Spleen (tissue), 13 donors: ENCODE measurements at places on chromosomes 2 and 18.

DNA sequence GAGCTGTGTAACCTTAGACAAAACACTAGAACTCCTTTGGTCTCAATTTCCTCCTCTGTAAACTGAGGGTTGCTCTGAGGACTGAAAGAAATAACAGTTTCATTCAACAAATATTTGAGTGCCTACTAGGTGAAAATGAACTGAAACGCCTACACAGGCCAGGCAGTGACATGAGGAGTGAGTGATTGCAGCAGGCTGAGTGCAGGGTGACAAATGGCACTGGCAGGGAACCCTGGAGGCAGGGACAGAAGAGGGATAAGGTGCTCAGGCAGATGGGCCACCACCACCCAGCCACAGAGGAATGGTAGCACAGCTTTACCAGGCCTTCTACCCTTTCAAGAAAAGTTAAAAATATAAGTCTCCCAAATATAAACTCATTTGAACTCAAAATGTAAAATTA, 11.5 kb upstream of the RNU4ATAC start:
- no peak for DNase-seq

DNA sequence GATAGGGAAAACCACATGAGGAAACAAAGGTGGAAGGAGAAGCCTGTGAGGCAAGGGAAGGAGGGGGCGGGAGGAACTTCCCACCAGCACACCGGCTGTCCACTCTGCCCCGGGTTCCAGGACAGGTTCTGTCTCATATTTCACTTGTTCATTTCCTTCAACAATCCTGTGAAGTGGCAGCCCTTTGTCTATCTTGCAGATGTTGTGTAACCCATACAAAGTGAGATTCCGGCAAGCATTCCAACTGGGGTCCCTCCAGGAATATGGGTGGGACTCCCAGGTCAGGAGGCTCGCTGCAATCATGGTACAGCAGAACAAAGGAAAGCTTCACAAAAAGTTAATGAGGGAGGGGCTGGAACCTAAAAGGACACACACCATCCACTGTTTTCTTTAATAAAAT, 271.3 kb upstream of the PXDN start:
- DNase-seq, result no peak

GRCh38 chr2:3169106-3169870, 208.3 kb downstream of the EIPR1 start:
- peak; percentile 47 for DNase-seq

DNA sequence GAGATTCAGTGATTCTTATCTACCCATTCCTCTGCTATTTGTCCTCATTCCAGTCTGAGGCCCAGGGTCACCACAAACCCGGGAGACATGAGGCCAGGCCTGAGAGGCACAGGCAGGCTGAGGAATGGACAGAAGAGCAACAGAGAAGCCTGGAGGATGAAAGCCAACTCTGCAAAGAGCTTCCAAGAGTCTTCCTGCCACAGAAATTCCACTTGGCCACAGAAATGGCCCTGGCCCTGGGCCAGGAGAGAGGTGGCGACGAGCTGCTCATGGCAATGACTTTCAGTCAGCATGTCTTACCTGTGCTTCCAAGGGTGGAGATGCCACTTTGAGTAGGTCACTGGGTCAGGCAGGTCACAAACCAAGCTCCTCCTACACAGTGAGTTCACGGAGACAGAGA, 155.3 kb upstream of the PKDCC start:
- DNase-seq, result no peak

- DNase-seq, result no peak
Observed at GRCh38 chr2:145366341-145366740, 846.4 kb upstream of the ZEB2 start.

DNA sequence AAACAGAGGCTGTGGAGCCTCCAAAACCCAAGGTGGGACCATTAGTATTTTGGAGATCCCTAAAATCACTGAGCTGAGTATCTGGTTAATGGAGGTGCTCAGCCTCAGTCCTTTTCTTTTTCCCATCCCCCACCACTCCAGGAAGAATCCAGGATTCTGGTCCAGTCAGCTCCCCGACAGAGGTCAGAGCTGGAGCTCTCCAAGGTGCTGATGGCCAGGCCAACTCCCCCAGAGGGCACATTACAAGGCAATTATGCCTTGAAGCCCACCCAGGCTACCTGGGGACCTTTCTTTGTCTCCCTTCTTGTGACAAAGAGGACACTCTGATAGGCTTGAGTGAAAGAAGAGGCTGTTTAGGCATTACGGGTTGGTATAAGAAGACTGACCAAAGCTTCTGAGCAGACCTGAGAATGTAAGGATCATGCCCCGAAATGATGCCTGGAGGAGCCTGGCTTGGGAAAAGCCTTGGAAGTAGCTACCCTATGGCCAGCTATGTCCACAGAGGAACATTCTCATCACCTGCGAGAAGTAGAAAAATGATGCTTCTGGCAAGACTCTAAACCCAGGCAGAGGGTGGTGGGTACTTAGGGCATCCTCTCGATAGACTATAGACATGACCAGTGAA, 102.5 kb upstream of the LDAH start:
- no peak for DNase-seq

- no peak for DNase-seq
Observed at GRCh38 chr18:69265656-69266055, 135.0 kb upstream of the DOK6 start.

- peak; percentile 68 for DNase-seq
Observed at GRCh38 chr2:199659207-199659606, 191.8 kb downstream of the FTCDNL1 start.

GRCh38 chr18:21303895-21304294, 61.9 kb downstream of the GREB1L start:
- no peak for DNase-seq

DNA sequence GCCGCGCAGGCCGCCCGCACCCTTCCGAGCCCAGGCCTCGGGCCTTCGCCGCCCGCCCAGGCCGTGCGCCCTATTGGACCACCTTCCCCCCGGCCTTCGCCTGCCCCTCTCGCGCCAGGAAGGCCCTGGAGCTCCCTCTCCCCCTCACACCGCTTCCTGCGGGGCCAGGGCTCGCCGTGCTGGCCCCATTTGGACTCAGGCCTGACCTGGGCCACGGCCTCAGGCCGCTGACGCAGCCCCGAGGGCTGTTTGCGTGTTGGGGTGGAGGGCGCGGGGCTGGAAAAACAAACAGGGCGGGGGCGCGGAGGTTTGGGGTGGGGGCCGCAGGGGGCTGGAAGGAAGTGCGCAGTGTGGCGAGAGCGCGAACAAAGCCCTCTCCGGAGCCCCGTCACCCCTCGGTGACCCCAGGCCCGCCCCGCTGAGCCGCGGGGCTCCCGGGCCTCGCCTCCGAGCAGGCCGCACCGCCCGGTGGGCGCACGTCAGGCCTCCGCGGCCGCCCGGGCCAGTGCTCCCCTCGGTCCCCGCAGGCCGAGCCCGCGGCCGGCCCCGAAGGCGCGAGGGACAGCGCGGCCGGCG, 12.3 kb upstream of the SIX3 start:
- no peak for DNase-seq

DNA sequence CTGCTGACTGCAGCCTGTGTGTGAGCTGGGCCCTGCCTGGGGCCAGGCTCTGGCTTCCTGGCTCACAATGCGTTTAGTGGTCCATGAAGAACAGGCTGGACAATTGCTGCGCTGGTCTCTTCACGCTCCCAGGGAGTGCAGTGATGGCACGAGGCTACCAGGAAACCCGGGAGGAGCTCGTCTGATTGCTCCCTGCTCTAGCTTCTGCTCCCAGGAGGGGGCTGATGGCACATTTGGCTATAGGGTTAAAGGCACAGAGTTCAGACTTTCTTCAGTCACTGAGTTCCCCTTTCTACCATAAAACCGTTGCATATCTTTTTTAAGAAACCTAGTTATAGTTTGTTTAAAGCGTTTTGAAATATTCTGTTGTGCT, 60.1 kb downstream of the KCNF1 start:
- DNase-seq, result peak; percentile 46

- no peak for DNase-seq
Observed at GRCh38 chr2:127683757-127684156, 8.4 kb upstream of the LIMS2 start.

DNA sequence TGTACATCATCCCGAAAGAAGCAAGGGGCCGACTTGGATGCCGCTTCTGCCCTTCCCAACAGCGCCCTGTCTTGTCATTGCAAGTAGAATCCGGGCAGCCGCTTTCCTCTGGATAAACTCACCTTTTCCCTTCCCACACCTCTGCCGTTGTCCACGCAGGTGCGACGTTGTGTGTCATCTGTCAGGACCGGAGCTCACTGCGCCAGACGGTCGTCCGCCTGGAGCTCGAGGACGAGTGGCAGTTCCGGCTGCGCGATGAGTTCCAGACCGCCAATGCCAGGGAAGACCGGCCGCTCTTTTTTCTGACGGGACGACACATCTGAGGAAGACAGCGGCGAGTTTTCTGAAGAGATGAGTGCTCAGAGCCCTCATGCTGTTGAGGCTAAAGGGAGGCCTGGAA, 29.9 kb downstream of the NTSR2 start:
- DNase-seq, result no peak

DNA sequence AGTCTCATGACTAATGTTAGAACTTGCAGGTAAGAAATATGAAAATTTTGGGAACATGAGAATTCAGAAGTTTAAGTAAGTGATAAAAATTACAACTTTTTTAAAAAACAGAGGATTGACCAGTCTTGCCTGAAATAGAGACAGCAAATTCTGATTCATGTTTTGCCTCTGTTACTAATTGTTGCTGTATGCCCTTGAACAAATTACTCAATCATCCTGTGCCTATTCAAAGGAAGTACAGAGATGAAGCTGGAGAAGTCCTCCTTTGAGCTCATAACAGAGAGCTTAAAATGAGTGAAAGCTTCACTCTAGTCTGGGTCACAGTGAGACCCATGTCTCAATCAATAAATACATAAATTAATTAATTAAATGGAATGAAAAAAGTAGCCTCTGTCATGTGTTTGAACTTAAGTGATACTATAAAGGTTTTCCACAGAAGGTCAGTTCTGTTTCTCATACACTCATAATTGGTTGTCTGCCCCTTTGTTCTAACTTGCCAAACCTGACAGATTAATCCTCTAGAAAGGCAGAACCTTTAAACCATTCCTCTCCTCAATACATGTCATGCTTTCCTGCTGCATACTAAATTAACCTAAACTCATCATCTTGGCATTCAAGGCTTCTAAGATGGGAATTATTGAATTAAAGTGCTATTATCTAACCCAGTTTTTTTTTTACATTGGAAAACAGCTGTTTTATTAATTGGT, 374.6 kb upstream of the LRATD1 start:
- no peak for DNase-seq

GRCh38 chr2:15858466-15858865, 81.9 kb upstream of the MYCN start:
- DNase-seq, result no peak

- no peak for DNase-seq
Observed at GRCh38 chr2:189111063-189111715, 68.4 kb downstream of the COL5A2 start.
